ENCODE measurements at places on chromosomes 16 and 17.
A peak's percentile ranks its signal among the peaks of the same experiment; 100 is the strongest.

- DNase-seq = no peak
These were observed 93.3 kb downstream of the HELZ start for GRCh38 chr17:67151717-67152116.

DNA sequence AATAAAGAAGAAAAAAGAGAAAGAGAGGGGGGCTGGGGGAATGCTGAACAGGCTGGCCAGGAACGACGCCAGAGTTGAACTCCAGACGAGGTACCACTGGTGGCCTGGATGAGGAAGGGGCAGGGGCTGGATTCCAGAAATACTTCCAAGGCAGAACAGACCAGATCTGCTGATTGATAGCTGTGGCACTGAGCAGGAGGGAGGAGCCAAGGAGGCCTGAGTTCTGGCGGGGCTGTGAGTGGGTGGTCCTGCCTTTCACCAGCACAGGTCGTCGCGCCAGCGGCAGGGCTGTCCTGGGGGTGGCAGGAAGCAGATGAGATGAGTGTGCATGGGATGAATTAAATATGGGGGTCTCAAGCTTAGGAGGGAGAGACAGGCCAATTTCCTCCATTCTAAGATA is 5.5 kb downstream of the CCDC42 start:
- DNase-seq = no peak

DNA sequence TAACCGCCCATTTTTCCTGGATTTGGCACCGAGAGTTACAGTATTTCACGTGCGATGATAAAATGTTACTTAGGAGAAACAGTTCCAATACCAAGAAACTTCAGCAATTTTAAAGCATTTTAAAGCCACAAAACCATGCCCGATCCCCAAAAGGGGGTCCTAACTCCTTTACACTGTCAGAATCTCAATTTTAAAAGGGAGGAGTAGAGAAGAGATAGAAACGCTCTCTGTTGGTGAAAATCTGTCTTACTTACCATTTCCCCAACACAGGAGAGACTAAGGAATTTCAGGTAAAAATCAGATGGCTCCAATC is 526 bp upstream of the RNASEK start:
- DNase-seq = no peak

DNA sequence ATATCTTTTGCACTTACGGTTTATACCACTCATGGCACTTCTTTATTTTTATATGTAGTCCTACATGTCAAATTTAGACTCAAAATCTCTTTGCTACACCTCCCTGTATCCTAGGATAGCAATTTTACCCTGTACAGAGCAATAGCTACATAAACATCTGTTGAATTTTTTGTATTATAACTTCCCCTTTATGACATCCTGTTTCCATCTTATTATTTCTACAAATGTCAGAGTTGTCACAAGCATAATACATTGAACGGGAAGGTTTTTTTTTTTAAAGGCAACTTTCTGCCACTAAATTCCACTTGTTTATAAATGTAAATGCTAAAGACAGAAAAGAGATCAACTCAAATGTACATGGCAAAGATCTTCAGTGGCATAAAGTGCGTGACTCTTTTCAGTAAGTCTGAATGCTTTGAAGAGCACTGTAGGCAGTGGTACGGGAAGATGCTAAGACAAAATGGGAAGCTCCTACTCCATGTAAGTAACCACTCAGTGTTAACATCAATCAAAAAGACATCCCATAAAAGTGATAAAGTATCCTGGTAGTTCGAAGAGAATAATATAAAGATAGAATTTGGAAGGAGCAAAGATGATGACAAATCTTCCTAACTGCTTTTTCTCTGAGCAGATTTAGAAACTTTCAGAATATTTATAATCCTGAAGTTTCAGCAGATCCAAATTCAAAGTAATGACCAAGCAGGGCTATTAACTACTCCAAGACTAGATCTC is 26.8 kb downstream of the GNA13 start:
- DNase-seq = no peak

- DNase-seq = peak; percentile 23
These were observed 30.3 kb downstream of the HMOX2 start for GRCh38 chr16:4506450-4506849.

- DNase-seq = no peak
These were observed 5.7 kb upstream of the CETP start for GRCh38 chr16:56956076-56956475.

All from stimulated activated CD8-positive, alpha-beta memory T cell treated with anti-CD3 and anti-CD28 coated beads, Interleukin-4, amount 100 ng/mL, for 4 hours (primary cell).